ENCODE measurements at places on chromosomes 5 and 9.

- no peak for DNase-seq
These were observed 367.8 kb downstream of the IRX2 start for GRCh38 chr5:2383698-2384065.

- no peak for DNase-seq
These were observed 87.5 kb downstream of the DAB2IP start for GRCh38 chr9:121738968-121739367.

DNA sequence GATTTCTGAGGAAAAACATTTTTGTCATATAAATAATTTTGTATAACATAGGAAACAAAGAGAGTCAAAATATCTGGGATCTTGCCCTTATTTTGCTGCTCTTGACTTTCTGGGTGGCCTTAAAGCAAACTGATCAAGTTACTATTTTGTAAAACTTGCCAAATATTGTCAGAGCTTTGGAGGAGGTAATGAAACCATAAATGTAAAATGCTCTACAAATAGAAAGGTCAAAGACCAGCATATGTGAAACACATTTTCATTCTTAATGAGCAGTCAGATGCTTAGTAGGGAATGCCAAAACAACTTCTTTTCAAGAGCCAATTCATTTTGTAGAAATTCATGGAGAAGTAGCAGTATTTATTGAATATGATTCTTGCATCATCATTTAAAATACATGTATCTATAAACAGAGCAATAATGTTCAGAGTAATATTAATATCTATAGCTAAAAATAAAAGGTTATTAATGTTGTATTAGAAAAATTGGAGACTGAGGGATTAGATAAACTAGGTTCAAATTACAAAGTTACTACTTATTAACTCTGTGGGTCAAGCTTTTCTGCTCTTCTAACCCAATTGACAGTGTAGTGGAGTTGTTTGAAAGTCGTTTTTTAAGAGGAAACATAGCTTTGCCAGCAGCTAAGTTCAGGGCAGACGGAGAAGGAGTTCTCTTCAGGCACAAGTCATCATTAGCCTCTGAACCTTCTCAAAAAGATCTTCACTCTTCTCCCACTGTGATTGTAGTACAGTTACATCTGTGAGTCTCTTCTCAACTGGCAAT is 2053.1 kb downstream of the EFNA5 start:
- DNase-seq = no peak

GRCh38 chr9:87199278-87199677 is 252.0 kb upstream of the GAS1 start:
- DNase-seq = no peak

- DNase-seq = no peak
These were observed 61.4 kb downstream of the FOXD1 start for GRCh38 chr5:73387149-73387591.

GRCh38 chr5:33840927-33841547 is 50.8 kb downstream of the ADAMTS12 start:
- no peak for DNase-seq

DNA sequence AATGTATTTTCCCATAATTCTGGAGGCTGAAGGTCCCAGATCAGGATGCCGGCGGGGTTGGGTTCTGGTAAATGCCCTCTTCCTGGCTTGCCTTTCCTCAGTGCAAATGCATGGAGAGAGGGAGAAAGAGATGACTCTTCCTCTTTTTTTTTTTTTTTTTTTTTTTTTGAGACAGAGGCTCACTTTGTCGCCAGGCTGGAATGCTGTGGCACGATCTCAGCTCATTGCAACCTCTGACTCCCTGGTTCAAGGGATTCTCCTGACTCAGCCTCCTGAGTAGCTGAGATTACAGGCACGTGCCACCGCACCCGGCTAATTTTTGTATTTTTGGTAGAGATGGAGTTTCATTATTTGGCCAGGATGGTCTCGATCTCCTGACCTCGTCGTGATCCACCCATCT is 300.0 kb upstream of the TAS2R1 start:
- no peak for DNase-seq

DNA sequence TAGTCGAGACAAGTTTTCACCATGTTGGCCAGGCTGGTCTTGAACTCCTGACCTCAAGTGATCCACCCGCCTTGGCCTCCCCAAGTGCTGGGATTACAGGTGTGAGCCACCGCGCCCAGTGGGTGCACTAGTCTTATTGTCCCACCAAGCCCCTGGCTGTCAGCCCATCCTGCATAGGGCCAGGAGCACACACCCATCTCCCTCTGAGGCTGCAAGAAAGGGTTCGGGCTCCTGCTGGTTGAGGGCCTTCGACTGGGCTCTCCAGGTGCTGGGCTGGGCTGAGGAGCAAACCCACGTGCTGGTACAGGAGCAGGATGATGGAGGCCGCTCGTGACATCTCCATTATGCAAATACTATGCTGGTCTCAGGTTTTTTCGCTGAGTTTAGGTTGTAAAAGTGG is 25.1 kb upstream of the RNF130 start:
- DNase-seq = no peak

- no peak for DNase-seq
These were observed 11.1 kb downstream of the GRIN1 start for GRCh38 chr9:137149942-137150616.

DNA sequence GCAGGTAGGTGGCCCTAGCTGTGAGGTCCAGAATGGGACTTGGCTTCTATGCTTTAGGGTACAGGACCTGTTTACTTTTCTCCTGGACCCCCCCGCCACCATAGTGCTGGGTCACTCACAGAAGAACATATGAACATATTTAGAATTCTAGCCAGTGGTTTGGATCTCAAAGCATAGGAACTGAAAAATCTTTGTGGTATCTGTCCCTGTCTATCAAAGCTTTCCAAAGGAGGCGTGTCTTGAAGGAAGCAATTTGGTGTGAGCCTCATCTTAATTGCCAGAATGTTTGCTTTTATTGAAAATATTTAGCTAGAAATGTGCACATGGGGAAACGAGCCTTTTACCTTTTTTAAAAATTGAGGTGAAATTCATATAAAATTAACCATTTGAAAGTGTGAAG is 6.2 kb downstream of the PHF2 start:
- DNase-seq = no peak

DNA sequence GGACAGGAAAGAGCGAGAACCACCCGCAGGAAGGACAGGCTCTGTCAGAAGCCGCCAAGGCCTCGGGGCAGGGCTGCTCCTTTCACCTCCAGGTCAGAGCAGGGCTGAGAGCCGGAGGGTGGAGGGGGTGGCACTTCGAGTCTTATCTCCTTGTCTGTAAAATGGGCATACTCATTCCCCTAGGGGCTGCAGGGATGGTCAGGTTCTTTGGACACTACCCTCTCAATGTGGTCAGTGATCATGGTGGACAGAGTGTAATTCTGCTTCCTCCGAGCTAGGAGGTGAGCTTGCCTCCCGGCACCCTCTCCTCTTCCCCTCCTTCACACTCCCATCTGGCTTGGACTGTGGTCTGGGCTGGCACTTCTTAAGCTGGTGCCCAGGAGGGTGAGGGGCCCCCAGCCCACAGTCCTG is 39.6 kb downstream of the RGS3 start:
- DNase-seq = no peak

- no peak for DNase-seq
These were observed 225.8 kb downstream of the FANCC start for GRCh38 chr9:95091601-95092261.

DNA sequence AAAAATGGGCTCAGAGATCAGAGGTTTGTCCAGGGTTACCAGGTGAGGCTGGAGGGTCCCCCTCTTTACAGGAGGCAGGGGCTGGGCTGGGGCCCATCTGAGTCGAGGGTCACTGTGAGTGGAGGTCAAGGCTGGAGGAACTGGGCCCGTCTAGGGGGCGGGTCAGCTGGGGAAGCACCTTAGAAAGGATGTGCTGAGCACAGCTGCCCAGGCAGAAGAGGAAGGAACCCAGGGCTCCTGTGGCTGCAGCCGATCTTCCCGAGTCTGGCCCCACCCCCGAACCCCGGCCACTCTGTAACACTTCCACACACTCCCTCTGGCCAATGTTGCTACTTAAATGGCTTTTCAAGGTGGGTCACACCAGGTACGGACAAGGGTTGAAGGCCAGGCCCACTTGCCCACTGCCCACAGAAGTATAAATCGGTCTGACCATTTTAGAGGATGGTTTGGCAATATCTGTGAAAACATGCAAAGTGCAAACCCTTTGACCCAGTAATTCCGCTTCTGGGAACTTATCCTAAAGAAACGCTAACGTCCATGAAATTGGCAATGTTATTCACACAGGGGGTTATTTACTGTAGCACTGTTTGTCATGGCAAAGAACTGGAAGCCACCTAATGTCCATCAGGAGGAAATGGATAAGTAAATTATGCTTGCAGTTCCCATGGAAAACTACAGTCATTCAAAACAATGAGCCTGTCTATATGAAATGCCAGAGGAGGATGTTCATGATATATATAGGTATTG is 30.5 kb upstream of the EEIG1 start:
- DNase-seq = no peak

- no peak for DNase-seq
These were observed 315.7 kb downstream of the MCTP1 start for GRCh38 chr5:94969174-94969573.

GRCh38 chr9:94870793-94871558 is 144.5 kb downstream of the AOPEP start:
- DNase-seq = no peak

GRCh38 chr5:138594305-138595058 is 19.3 kb upstream of the HSPA9 start:
- no peak for DNase-seq

GRCh38 chr5:176359658-176360057 is 1.9 kb downstream of the KIAA1191 start:
- no peak for DNase-seq
